ENCODE measurements at places on chromosomes 4 and X.

DNA sequence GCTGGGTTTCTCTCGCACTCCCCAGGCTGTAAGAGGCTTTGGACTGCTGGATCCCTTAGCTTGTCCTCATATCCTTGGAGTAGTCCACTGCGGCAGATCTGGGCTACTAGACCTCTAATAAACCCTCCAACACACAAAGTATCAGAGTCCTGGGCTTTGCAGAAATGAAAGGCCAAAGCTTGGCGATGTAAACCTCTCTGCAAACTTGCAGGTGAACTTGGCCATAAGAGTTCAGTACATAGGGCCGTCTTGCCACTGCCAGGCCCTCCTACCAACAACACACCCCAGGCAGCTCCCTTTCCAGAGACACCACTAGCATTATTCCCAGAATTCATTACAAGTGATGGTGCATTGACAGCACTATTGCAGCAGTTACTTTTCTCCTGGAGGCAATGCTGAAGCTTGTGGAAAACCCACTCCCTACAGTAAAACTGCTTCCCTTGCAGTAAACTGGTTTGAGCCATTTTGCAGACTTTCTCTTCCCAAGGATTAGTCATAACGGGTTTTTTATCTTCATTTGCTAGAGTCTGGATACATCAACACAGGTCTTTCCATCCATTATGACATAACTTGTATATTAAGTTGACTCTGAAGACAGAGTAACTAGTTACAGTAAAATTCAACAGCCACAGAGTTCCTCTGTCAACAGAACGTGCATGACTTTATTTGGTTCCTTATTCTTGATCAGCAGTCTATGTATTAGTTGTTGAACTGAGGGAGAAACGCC lies 2.4 kb downstream of the ANKRD50 start:
- no peak for DNase-seq

- no peak for DNase-seq
These were observed 432.2 kb downstream of the RPA4 start for GRCh38 chrX:97315939-97316338.

DNA sequence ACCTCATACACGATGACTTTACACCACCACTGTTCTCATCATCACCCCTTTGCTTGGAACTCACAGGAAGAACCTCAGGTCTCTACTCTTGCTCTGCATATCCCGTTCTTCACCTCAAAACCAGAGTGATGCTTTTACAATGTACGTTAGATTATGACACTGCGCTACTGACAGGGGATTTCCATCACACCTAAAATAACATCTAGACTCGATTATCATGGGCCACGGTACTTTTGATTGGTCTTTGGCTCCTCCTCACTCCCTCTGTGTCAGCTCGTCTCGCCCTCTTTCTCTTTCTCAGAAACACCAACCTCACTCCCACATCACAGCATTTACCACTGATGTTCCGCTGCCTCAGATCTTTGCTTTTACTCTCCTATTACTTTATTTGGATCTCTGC lies 172.4 kb downstream of the TLL1 start:
- no peak for DNase-seq

DNA sequence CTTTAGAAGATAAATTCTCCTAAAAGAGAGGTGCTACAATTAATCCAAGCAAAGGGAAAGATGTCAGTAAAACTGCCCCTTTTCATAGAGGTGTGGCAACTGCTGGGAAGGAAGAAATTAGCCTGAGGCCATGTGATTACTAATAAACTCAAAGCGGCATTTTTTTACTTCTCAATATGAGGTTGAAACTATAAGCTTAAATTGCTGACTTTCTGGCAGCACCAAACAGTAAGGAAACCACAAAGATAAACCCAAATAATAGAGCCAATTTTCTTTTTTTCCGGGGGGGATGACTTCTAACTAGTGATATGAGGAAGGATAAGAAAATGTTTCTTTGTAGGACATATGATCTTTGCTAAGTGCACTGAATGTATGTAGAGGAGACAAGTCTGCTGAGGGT lies 30.9 kb downstream of the AR start:
- DNase-seq, result no peak

GRCh38 chr4:4457803-4458553 lies 71.1 kb downstream of the NSG1 start:
- DNase-seq, result no peak

GRCh38 chrX:119226446-119226845 lies 9.6 kb upstream of the PGRMC1 start:
- no peak for DNase-seq

- no peak for DNase-seq
These were observed 88.2 kb downstream of the CFAP299 start for GRCh38 chr4:80423553-80424224.

- DNase-seq, result no peak
These were observed 242.7 kb upstream of the ETNPPL start for GRCh38 chr4:109005523-109005922.

- DNase-seq, result no peak
These were observed 7.5 kb downstream of the CCDC120 start for GRCh38 chrX:49066278-49066677.

GRCh38 chr4:150679018-150679764 lies 97.2 kb downstream of the MAB21L2 start:
- DNase-seq, result no peak

DNA sequence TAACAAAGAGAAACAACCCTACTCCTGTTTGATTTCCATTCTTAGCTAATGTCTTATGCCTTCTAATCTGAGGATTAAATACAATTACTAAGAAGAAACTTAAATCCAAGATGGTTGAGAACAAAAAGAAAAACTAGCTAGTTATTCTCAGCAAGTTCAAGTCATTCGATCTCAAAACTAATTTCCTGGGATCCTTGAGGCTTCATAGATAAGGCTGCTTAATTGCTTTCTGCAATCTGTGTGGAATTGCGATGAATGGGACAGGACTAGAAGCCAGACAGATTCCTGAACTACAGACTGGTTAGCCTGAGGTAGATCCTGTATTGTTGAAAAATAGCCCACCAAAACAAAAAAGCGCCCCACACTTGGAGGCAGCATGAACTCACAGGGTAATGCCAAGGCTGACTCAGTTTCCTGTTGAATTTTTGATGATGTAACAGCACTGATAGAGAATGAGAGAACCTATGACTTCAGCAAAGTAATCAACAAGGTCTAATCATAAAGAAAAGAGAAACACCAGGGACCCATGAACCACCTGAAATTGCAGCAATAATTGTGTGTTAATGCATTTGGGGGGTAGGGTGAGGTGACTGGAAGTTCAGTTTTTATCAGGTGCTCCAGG lies 33.9 kb downstream of the KLHL15 start:
- DNase-seq, result no peak

DNA sequence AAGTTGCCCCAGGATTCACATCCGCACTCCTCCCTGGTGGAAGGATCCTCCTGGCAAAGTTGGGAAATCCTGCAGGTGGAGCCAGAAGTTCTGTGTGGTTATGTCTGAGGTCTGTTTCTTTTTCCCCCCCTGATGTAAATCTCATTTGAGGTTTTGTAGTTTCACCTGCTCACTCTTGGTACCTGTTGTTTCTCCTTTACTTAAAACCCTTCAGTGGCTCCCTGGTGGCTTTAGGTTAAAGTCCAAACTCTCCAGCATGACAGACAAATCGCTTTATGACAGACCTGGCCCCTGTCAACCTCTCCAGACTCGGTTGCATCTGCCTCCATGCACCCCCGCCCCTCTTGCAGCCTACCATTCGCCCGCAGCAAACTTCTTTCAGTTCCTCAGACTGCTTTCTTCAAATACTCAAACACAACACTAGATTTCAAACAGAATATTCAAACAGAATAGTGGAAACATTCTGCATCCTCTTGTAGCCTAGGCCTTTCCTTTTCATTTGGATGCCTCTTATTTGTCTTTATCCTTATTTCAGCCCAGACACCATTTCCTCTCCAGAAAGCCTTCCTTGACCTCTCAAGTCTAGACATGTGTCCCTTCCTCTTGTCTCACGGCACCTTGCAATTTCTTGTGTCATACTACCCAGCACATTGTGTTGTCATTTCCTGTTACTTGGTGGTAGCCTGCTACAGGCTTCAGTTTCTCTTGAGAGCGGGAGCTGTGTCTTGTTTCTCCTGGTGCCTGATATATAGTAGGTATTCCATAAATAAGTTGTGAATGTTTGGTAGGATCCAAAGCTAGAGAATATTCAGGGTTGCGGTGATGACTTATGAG lies 24.8 kb downstream of the IL13RA1 start:
- no peak for DNase-seq

- DNase-seq, result no peak
These were observed 1393.4 kb upstream of the PCDH7 start for GRCh38 chr4:29326816-29327215.

GRCh38 chr4:106594291-106594952 lies 225.8 kb upstream of the GIMD1 start:
- no peak for DNase-seq

DNA sequence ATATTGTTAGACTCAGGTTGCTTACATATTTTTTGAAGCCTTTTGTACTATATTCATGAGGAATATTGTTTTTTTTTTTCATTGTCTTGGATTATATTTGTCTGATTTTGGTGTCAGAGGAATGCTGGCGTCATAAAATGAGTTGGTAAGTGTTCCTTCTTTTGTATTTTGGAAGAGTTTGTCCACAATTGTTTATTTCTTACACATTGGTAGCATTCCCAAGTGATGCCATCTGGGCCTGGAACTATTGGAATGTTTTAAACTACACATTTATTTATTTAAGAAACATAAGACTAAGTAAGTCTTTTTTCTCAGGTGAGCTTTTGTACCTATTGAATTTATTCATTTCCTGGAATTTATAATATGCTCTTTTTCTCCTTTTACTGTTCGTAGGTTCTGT lies 107.6 kb downstream of the LARP1B start:
- DNase-seq, result no peak

- no peak for DNase-seq
These were observed 63.4 kb downstream of the GRXCR1 start for GRCh38 chr4:42955746-42956505.

DNA sequence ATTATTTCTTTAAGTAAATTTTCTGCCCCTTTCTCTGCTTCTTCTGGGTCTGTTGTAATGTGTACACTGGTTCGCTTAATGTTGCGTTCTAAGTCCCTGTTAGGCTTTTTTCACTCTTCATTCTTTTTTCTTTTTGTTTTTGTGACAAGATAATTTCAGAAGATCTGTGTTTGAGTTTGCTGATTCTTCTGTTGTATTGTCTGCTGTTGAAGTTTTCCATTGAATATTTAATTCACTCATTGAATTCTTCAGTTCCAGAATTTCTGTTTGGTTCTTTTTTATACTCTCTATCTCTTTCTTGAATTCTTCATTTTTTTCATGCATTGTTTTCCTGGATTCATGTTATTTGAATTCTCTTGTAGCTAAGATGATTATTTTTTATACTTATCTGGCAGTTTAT lies 66.3 kb upstream of the NUDT6 start:
- no peak for DNase-seq

All from stimulated activated CD4-positive, alpha-beta T cell treated with anti-CD3 and anti-CD28 coated beads, Interleukin-4, amount 100 ng/mL, for 4 hours (primary cell).